Right lung (tissue), 10 donors: ENCODE measurements at places on chromosomes 7 and 10.
A peak's percentile ranks its signal among the peaks of the same experiment; 100 is the strongest.

- DNase-seq: no peak
Measured at GRCh38 chr7:152925412-152926147, 166.0 kb downstream of the ACTR3B start.

GRCh38 chr7:134940729-134941128, 45.6 kb upstream of the AGBL3 start:
- no peak for DNase-seq

GRCh38 chr10:103044942-103045489, 126.9 kb downstream of the CNNM2 start:
- DNase-seq: no peak

DNA sequence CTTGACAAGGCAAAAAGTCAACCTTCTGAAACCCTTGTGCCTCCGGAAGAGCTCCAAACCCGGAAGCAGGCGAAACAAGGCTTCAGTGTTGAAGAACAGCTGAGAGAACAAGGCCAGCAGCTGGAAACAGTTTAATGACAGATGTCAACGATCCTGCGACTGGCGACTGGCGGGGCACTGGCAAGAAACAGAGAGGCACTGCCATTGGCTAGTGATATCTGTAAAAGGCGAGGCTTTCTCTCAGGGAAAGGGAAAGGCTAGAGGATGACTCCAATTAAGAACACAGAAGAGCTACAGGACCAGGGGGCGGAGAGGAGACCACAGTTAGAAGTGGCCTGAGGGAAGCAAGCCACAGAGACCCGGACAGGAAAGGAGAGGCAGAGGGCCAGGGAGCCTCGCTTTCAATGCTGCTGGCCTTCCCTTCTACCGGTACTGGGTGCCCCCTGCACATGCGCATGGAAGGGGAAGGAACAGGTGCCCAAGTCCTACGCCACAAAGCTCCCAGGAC, 19.4 kb downstream of the ITGB1 start:
- DNase-seq: peak; percentile 61

GRCh38 chr10:22640359-22640758, 74.0 kb downstream of the PIP4K2A start:
- no peak for DNase-seq

- DNase-seq: no peak
Measured at GRCh38 chr7:46633200-46633599, 712.1 kb upstream of the IGFBP3 start.

DNA sequence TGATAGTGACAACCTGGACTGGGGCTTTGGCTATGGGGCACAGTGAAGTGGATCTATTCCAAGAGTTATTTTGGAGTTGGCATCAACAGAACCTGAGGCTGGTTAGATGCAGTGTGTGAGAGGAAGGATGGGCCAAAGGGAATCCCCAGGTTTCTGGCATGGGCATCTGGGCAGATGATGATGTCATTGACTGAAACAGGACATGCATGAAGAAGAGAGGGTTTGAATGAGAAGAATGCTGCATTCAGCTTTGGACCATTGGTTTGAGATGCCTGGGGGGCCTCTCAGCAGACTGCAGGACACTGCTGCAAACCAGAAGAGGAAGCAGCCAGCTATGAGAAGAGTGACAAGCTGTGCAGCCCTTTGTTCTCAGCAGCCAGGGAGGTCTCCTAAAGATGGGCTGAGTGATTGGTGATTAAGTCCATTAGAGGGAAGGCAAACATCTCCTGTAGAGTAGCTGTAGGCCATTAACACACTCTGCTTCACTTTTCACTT, 23.1 kb upstream of the PIK3CG start:
- DNase-seq: no peak

GRCh38 chr10:8510471-8510870, 456.0 kb downstream of the GATA3 start:
- DNase-seq: no peak

- DNase-seq: no peak
Measured at GRCh38 chr10:3811291-3811870, 26.4 kb upstream of the KLF6 start.

DNA sequence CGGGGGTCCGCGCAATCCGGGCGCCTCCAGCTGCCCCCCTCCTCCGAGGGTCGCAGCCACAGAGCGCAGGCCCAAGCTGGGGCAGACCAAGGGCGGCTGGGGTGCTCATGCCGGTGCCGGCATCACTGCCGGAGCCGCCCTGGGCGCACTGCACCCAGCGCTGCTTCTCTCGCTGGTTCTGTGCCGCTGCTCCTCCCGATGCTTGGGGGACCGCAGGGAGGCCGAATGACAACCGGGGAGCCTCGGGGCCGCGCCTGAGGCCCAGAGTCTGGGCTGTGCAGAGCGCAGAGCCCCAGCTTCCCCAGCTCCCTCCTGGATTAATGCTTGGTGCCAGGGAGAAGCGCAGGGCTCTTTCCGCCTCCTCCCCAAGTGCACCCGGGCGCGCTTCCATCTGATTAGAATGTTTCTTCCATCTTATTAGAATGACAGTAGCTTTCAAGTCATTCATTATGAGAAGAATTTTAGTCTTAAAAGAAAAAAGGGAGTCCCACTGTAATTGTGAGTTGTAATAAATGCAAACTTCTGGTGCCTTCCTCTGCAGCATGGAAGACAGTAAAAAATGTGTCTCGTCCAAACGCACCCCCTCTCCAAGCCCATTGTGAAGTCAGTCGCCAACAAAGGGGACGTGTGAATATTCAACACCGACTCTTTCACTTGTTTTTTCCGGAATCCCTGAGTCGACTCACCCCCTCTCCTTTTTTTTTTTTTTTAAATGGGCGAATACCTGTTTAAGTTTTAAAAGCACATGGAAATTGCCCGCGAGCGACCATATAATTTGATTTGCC, 19.5 kb upstream of the PTF1A start:
- no peak for DNase-seq

- DNase-seq: no peak
Measured at GRCh38 chr7:115682507-115682906, 348.1 kb downstream of the TFEC start.

DNA sequence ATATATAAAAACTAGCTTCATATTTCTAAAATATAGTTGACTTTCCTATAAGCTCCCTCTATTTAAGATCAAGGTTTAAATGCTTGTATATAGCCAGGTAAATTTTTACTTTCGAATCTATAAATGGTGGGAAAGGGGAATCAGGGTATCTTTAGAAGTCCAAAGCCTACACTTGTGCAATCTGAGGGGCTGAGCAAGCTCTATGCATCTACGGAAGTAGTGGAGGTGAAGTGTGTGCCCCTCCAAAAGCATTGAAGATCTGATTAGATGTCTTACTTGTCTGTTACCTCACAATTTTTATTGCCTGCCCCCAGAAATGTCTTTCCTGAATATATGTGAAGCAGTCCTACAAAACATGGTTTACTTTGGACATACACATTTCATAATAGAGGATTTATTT, 1.6 kb downstream of the AKAP9 start:
- DNase-seq: no peak

DNA sequence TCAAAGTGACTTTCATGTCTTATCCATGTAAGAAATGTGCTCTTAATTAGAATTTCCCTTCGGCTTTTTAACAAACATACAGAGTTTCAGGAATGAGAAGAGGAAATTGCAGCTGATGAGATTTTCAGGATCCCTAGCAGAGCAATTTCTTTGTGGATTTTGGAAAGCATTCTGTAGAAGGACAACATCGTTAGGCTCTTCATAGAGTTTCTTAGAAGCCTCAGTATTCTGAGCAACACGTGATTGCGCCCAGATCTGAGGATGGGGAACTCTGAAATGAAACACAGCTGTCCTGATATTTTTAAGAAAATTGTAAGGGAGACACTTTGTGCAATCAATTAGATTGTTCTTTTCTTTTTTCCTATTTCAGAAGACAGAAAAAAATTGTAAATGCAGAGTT, 85.8 kb downstream of the LHFPL3 start:
- DNase-seq: no peak

GRCh38 chr7:137669706-137670105, 177.1 kb downstream of the DGKI start:
- DNase-seq: no peak

DNA sequence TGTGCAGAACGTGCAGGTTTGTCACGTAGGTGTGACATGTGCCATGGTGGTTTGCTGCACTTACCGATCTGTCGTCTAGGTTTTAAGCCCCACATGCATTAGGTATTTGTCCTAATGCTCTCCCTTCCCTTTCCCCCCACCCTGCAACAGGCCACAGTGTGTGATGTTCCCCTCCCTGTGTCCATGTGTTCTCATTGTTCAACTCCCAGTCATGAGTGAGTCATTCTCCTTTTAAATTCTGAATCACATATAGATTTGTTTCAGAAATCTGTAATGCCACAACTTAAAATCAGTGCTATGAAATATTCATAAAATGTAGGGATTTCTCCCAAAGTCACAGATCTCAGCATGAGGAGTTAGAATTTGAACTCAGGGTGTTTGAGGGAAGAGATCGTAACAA, 552.5 kb upstream of the MBL2 start:
- DNase-seq: no peak

DNA sequence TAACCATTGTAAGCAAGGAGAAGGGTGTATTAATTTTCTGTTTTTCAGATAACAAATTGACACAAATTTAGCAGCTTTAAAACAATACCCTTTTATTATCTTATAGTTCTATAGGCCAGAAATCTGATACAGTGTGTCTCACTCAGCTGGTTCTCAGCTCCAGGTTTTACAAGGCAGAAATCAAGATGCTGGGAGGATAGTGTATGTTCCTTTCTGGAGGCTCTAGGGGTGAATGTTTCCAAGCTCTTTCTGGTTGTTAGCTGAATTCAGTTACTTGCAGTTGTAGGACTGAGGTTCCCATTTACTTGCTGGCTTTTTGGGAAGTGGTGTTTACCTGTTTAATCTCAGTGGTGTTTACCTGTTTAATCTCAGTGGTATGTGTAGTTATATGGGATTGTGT, 125.4 kb downstream of the ADK start:
- DNase-seq: no peak

DNA sequence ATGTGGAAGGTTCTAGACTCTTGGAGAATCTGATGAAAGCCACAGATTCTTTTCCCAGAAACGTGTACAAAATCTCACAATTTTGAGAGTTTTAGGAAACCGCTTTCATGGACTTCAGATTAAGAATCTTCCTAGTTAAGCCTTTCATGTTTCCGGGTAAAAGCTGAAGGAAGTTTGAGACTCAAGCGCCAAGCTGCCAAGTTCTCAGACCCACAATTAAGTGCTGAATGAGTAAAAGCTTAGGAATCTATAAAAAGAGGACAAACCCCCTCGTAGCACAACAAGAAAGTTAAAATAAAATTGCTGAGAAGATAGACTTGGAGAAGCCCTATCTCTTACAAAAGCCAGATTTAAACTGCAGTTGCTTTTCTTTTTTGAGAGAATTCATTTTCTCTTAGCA, 99.6 kb downstream of the ST8SIA6 start:
- DNase-seq: no peak

GRCh38 chr10:123863721-123864482, 27.7 kb downstream of the CPXM2 start:
- DNase-seq: no peak

GRCh38 chr7:124908259-124908658, 21.4 kb downstream of the POT1 start:
- DNase-seq: no peak

- DNase-seq: peak; percentile 40
Measured at GRCh38 chr10:3776796-3777571, 8.0 kb downstream of the KLF6 start.

GRCh38 chr7:70316745-70317144, 718.5 kb downstream of the AUTS2 start:
- no peak for DNase-seq

- DNase-seq: no peak
Measured at GRCh38 chr10:82888809-82889455, 1013.9 kb downstream of the NRG3 start.

- DNase-seq: no peak
Measured at GRCh38 chr7:127959770-127960169, 71.5 kb downstream of the LRRC4 start.

DNA sequence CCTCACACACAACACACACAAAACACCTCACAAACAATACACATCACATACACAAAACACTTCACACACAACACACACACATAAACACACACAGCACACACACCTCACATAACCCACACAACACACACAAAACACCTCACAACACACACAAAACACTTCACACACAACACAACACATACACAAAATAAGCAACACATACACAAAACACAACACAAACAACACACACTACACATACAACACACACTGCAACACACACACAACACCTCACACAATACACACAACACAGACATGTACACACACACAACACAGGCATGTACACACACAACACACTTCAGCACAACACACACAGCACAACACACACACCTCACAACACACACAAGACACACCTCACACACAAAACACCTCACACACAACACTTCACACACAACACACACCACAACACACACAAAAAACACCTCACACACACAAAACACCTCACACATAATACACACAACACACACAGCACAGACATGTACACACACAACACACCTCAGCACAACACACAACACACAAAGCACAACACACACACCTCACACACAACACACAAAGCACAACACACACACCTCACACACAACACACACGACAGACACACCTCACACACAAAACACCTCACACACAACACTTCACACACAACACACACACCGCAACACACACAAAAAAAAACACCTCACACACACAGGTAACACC, 107.5 kb downstream of the TNS3 start:
- DNase-seq: no peak

DNA sequence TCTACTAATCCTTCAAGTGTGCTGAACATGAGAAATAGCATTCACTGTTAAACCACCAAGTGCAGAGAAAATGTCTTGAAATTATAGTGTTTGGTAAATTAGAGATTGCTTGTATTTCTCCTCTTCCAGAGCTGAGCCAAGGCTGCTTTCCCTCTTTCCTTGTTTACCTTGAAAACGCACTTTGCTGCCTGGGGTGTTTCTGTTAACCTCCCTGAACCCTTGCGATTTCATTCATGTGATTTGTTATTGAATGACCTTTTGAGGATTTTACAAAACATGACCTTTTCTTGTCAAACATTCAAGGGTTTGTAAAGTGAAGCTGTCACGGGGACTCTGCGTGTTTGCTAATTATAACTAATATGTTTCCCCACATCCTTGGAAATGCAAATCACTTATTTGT, 169.4 kb downstream of the LRMDA start:
- DNase-seq: no peak

DNA sequence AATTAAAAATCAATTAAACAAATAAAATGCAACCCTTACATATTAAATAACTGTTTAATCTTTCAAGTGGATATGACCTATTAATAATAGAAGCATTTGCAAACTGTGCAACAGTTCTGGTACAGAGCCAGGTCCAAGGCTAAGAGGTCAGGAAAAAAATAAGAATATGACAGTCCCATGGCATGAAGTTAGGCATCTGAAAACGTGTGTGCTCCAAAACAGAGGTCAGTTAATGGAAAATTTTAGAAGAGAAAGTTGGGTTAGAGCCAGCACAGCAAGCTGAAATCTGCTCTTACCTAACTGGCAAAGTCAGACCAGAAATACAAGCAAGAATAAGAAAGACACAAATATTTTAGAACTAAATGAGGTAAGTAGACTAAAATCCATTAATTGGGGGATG, 757.7 kb downstream of the GRM8 start:
- peak; percentile 12 for DNase-seq

GRCh38 chr7:54253036-54253373, 289.2 kb upstream of the VSTM2A start:
- DNase-seq: no peak

- no peak for DNase-seq
Measured at GRCh38 chr10:74292871-74293427, 141.9 kb downstream of the ADK start.
